ENCODE measurements at places on chromosomes 1 and 21. TPM values are rescaled to one million over a fixed set of nuclear protein-coding genes. Genes with fewer than 3 reads are reported as not detected.

The CRP gene
- 0.05 TPM for polyA plus RNA-seq

DNA sequence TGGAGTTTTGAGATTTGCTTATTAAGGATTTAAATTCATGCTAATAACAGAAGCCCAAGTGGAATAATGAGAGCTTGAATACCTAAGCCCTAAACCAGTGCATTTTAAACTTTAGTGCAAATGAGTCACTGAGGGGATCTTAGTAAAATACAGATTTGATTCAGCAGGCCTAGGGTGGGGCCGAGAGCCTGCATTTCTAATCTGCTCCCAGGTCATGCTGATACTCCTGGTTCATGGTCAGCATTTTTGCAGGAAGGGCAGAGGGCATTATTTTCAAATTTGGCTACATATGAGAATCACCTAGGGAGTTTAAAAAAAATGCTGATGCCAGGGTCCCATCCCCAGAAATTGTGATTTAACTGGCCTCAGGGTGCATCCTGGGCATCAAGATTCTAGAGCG, 39.3 kb downstream of the DNTTIP2 start:
- no peak for DNase-seq

The RNF186 gene
- polyA plus RNA-seq = 0.08 TPM

- no peak for DNase-seq
Measured at GRCh38 chr1:237244778-237245177, 202.8 kb downstream of the RYR2 start.

- no peak for DNase-seq
Measured at GRCh38 chr1:58888833-58889232, 105.0 kb upstream of the JUN start.

GRCh38 chr1:57122031-57122430, 156.2 kb upstream of the C8B start:
- no peak for DNase-seq

The OR2T33 gene
- polyA plus RNA-seq = not detected

DNA sequence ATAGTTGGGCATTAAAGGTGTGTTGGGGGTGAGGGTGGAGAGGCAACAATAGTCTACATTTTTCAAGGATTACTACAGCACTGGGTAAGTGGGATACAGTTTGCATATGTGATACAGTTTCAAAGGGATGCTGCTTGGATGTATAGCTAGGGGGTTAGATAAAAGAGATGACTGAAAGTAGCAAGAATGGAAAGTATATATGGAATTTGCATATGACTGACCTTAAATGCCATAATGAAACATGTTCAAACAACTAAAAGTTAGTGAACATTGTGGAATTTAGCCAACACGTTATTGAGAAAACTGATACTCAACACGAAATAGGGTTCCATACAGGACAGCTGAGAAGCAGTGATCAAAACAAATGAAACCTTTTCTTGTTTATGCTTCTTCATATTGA, 124.8 kb upstream of the CHRM3 start:
- no peak for DNase-seq

DNA sequence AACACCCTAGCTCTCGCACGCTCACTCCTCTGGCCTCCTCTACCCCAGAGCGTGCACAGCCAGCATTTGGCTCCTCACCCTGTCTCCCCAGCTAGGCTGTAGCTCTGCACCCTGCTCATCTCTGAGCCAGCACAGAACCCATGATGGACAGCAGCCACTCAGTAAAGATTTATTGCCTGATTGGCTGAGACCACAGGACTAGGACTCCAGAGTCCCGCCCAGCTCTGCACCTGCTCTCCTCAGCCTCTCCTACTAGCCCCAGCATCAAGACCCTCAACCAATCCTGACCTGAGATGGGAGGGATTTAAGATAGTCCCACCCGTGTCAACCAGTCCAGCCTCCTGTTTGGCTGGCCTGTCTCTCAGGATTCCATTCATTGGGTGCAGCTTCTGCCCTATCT, 9.3 kb downstream of the C1QB start:
- no peak for DNase-seq

DNA sequence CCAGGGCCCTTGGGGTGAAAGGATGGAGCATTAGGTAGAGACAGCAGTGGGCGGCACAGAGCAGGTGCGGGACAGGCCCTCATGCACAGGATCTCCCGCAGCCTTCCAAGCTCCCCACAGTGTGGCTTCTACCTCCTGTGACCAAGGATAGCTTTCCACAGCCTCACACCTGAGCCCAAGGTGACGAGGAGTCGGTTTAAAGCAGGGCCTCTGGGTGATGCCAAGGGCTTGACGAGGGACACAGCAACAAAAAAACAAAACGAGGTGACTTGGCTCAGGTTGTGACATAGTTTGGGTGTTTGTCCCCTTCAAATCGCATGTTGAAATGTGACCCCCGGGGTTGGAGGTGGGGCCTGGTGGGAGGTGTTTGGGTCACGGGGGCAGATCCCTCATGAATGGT, 15.3 kb downstream of the RSPH1 start:
- DNase-seq = no peak

GRCh38 chr1:161499099-161500039, 5.9 kb upstream of the FCGR2A start:
- no peak for DNase-seq

DNA sequence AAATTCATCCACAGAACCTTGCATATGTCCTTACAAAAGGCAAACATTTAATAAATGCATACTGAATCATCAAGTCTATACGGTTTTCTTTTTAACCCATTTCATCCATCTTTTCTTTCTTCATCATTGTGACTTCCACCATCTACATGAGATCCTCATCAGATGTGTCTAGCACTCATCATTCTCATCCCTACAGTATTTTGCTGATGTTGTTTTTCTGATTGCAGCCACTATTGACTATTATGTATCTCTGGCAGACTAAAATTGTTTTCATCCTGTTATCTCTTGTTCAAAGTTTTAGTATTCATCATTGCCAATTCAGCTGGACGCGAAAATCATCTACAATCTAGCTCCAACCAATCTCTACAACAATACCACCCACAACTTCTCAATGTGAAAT, 5.9 kb downstream of the LRIF1 start:
- DNase-seq = no peak

DNA sequence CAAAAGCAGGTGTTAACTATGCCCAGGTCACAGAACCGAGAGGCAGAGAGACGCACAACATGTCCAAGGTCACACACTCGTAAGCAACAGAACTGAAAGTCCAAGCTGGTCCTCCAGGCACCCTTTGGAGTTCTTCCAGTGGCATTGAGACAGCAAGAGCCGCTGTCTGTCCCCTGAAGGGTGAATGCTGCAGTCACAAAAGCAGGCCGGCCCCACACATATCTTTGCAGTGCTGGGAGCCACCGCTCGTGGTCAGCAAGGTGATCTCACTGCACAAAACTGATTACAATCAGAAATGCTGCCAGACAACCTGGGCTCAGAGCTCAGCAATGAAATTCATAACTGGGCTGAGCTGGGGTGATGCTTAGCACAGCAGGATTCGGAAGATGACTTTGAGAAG, 47.4 kb upstream of the RAB4A start:
- no peak for DNase-seq

GRCh38 chr1:235642011-235642942, 7.3 kb downstream of the GNG4 start:
- DNase-seq = no peak

The TPTE gene
- polyA plus RNA-seq = not detected

The AMY1A gene
- polyA plus RNA-seq = not detected

The AHDC1 gene
- polyA plus RNA-seq = 9.7 TPM

The AK5 gene
- not detected for polyA plus RNA-seq

DNA sequence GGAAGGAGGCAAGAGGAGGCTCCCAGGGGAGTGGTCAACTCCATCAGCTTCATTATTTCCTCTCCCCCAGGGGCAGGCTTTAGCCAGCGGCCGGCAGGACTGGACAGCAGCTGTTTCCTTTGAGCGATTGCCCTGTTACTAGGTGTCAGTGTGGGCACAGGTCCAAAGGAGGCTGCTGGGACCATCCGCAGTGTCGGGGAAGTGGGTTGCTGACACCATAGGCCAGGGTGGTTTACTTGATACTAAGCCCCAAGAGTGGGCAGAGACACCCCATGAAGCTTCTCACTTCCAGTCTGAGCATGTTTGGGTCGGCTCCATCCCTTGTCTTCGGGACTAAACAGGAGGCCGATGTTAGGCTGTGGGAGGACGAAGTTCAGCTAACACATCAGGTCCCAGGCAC, 63.6 kb downstream of the KAZN start:
- no peak for DNase-seq

The ELAVL4 gene
- polyA plus RNA-seq = 0.03 TPM

GRCh38 chr1:193210996-193211395, 24.6 kb upstream of the B3GALT2 start:
- no peak for DNase-seq

The CLCA1 gene
- polyA plus RNA-seq = 0.07 TPM

GRCh38 chr1:157369808-157370521, 182.3 kb downstream of the FCRL5 start:
- DNase-seq = no peak

The KIF26B gene
- polyA plus RNA-seq = 0.03 TPM

DNA sequence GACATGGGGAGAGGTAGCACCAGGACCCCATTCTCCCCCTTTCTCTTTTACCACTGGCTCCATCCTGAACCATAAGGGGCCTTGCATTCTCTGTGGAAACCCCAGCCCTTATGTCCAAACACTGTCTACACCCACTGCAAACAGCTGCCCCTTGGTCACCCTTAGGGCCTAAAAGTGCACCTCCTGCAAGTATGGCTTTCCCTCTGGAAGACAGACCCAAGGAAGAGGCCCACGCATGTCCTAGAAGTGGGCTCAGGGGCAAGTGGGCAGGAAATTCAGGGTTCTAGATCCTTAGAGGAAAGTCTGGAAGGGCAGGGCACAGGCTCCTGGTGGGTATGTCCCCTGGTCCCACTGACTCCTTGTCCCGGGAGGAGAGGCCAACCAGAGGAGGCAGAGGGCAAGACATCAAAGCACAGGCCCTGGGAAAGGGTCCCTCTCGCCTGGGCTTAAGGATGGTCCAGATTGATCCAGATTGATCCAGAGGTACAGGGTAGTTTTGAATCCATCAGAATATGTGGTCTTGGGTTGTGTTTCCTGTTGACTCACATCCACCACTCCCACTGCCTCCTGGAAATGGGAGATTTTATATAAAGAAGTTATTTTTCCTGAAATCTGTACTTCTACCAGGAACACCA, 150.9 kb downstream of the GRIK3 start:
- DNase-seq = no peak

The EEIG2 gene
- polyA plus RNA-seq = 0.51 TPM

The KIAA0040 gene
- 7.7 TPM for polyA plus RNA-seq

DNA sequence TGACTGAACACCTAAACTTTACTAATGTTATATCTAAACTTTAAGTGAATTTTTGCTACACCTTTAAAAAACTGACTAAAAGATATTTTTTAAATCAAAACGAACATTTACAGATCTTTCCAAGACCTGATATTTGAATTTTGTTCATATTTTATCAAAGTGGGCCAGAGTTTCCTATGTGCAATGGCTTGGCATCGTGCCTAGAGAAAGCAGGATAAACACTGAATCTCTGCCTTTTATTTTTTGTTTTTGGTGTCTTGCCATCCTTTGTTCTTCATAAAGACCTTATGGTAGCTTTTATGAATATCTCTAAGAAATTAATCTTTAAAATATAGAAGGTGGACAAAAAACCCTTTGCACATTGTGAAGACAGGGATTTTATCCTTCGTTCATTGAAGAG, 25.8 kb upstream of the VPS26C start:
- no peak for DNase-seq

The PLPPR4 gene
- polyA plus RNA-seq = 0.12 TPM

DNA sequence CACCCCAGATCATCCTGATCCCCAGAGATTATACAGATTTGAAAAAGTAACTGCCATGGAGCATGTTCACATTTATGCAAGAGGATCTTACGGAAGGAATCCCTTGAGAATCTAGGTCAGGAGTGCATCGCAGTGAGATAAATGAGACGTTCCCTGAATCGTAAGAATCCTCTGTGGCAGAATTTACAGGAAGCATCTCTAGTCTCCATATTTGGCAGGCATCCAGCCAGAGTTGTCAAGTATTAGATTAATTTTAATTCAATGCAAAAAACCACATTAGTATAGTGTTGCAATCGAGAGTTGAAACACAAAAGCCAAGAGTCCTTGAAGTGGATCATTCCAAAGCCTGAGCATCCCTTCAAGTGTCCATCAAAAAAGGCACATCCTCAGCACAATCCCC, 100.8 kb downstream of the RRAGC start:
- DNase-seq = no peak

The OPTC gene
- not detected for polyA plus RNA-seq

DNA sequence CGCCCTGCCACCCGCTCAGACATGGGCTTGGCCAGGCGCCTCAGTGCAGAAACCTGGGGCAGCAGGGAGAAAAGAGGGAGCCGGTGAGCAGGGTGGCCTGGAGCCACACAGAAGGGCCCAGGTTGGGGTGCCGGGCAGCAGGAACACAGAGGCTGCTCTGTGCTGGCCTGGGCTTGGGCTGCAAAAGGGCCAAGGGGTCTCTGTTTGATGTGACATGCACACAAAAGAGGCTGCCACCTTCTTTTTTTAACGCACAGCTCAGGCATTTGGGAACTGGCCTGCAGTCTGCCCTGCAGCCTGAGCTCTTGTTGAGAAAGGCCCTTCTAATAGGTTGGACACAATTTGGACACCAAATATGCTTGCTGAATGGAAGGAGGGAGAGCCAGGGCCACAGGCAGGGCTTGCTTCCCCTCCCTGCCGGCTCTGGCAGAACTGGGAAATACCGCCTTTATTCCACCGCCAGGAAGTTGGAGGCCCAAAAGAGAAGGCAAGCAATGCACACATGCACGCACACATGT, 32.4 kb downstream of the KIF21B start:
- DNase-seq = no peak

All from psoas muscle (tissue), 8 donors.